ENCODE measurements at places on chromosomes 11 and 22.

DNA sequence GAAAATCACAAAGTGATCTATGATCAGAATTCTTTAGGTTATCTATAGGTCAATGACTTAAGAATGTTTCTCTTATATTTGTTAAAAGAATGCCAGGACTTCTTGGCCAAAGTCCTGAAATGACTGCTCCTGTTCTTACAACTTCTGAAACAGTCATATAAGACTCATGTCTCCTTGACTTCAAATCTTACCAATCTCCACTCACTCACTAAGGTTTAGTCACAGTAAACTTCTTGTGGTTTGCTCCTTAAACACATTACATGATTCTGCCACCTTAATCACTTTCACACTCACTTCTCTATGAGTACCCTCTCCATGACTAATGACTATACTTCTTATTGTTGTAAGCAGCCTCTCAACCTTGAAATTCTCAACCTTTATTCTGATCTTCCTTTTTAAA, 648.7 kb upstream of the CCDC179 start:
- no peak for DNase-seq

DNA sequence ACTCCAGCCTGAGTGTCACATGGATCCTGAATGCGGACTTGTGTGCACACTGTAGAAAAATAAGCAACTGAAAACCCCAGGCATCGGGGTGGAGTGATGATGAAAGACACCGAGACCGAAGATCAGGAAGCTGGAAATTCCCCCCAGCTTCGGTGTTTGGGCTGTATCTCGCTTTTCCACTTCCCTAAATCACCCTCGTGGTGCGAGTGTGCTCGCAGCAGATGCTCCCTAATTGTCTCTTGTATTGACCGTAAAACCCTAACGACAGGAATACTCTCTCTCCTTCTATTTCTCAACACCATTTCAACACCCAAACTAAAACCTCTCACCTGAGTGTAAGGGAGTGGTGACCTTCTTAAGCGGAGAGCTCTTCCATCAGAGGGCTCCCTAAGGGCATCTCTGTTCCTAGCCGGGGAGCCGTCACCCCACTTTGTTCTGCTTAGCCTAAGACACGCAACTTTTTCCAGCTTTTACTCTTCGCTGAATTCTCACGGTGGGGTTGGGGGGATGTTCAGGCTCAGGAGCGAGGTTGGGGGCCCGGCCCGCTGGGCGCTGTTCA, 635 bp upstream of the GRK3 start:
- peak; percentile 14 for DNase-seq

DNA sequence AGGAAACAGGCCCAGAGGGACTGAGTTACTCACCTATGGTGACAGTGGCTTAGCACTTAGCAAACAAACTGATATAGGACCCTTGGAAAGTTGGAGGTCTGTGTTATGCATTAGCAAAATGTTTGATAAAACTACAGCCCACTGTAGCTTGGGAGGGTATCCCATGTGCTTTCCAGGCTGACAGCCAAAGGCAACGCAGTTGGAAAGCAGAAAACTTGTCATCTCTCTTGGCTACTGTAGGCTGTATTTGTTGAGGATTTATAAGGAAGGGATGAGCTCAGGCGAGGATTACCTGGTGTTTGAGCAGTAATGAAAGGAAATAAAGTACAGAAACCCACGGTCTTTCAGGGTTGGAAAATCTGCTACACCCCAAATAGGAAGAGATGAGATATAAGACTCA, 23.8 kb downstream of the SDHAF2 start:
- no peak for DNase-seq

DNA sequence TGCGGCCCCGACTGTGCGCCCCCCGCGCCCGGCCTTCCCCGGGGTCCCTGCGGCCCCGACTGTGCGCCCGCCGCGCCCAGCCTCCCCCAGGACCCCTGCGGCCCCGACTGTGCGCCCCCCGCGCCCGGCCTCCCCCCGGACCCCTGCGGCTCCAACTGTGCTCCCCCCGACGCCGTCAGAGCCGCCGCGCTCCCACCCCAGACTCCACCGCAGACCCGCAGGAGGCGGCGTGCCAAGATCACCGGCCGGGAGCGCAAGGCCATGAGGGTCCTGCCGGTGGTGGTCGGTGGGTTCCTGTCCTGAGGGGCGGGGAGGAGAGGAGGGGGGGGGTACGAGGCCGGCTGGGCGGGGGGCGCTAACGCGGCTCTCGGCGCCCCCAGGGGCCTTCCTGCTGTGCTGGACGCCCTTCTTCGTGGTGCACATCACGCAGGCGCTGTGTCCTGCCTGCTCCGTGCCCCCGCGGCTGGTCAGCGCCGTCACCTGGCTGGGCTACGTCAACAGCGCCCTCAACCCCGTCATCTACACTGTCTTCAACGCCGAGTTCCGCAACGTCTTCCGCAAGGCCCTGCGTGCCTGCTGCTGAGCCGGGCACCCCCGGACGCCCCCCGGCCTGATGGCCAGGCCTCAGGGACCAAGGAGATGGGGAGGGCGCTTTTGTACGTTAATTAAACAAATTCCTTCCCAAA, 3.1 kb downstream of the DRD4 start:
- no peak for DNase-seq

DNA sequence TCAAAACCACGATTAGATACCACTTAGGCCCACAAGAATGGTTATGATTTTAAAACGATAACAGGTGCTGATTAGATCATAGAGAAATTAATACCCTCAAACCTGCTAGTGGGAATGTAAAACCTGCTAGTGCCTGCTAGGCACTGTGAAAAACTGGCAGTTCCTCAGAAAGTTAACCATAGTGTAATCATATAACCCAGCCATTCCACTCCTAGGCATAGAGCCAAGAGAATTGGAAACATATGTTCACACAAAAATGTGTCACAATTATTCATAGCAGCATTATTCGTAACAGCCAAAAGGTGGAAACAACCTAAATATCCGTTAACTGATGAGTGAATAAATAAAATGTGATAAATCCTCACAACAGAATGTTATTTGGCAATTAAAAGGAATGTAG, 122.2 kb upstream of the SYN3 start:
- DNase-seq = no peak

DNA sequence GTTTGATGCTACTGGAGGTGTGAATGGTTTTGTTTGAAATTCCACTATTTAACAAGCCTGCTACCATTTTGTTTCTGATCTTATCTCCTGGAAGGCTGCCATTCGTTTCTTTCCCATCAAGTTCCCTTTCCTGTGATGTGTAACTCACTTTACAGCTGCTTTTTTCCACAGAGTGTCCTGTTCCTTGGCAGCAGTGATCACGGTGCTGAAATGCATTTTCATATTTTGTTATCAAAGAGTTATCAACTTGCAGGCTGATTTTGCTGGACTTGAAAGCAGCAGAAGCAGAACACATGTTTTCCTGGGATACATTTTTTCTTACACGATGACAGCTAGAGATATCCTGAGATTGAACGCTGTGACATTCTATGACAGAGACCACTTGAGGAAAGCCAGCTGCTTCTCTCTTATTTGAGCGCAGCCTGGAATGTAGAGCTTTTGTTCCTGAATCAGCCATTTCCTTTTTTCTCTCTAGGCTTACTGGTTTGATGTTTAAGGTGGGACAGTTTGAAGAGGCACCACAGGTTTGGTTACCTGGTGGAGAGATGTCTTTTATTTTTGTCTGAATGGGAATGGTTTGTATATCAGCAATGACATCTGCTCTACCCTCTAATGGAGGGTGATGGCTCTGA, 34.7 kb downstream of the PRR14L start:
- DNase-seq = no peak

- DNase-seq = no peak
Measured at GRCh38 chr22:19959587-19960490, 18.2 kb upstream of the TXNRD2 start.

DNA sequence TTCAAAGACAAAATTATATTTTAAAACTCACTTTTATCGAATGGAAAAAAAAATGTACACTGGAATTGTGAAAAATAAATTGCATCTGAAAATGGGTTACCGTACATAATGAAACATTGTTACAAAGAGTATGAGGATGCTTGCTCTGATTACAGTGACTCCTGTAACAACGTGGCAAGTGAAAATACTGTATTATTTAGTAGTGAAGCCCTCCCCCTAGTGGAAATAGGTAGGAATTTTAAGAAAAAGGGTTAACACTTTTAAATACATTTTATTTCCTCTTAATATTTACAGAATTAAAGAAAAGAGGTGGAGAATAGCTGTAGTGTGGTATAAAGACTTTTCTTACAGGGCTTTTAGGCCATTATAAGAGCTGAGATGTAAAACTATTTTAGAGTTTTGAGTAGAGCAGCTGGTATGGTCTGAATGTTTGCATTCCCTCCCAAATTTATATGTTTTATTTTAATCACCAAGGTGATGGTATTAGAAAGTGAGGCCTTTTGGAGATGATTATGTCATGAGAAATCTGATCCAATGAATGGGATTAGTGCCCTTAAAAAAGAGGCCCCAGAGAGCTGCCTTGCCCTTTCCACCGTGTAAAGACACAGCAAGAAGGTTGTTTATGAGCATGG, 25.2 kb downstream of the FAM76B start:
- peak; percentile 11 for DNase-seq

Measured in NCI-H748 treated with DMSO at 0.1 percent for 48 hours (cell line).